Epithelial cell of esophagus (primary cell): ENCODE measurements at places on chromosomes 1 and 21.
A peak's percentile ranks its signal among the peaks of the same experiment; 100 is the strongest.

- DNase-seq, result no peak
These were observed 20.9 kb downstream of the TMEM50B start for GRCh38 chr21:33458861-33459260.

DNA sequence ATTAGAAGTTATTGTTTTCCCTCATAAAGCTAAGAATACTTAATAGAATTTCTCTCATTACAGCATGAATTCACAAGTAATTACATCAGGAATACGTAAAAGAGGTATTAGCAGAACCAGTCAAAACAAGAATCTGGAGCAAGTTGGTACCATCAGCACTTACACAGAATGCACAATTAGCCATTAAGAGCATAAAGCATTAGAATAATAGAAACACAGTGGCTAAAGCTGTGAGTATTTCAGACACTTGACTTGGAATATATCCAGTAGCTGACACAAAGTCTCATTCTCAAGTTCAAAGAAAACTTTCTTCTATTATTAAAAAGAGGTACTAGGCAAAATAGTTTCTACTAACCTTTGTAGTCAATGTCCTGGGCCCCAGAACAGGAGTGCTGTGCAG is 49.6 kb downstream of the KRTAP19-8 start:
- no peak for DNase-seq

- DNase-seq, result peak; percentile 21
These were observed 14.1 kb downstream of the MYOCOS start for GRCh38 chr1:171636141-171636540.

DNA sequence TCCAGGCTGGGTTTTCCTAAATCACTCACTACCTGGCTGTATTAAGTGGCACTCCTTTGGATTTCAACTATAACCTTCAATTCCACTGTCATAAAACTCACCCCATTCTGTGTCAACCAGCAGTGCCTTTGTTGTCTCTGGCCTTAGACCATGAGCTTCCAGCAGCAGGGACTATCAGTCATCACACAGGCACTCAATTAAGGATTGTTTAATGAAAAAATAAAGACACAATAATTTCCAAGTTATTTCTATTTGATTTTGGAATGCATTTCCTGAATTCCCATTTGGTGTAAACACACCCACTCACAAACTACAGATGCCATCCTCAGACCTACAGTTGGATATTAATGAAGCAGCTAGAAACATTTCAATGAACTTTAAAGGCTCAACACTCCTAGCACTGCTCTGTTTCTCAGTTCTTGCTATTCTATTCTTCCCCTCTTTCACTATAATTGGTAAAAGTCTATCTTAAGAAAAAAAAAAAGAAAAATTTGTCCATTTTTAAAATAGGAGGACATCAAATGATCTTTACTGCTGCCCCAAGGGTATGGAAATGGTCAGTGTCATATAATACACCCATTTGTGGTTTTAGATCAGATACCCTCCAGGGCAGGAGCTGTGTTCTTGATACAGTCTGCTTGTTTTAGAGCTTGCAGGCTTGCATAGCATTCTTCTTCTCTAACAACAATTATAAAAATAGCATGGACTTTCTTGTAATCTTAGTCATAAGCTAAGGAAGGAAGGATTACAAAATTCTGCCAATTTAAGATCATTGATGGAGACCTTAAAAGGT is 156.4 kb downstream of the PTGER3 start:
- DNase-seq, result no peak

GRCh38 chr1:82845866-82846265 is 1045.1 kb downstream of the ADGRL2 start:
- peak; percentile 2 for DNase-seq

- peak; percentile 5 for DNase-seq
These were observed 265.7 kb downstream of the PTBP2 start for GRCh38 chr1:96987186-96987703.

DNA sequence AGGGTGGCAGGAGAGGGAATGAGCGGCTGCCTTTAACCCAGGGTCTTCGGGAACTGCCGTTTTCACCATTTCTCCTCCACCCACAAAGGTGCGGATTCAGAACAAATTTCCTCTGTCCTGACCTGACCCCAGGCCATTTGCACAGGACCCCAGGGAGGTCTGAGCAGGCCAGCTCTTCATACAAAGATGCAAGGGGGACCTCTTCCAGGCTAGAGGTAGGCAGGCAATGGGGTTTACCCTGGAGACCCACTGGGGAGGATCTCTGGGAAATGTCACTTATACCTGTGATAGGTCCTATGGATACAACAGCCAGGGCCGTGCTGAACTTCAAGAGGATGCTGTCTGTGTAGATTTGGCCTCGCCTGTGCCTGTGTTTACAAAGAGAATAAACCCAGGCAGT is 89.7 kb upstream of the VAMP3 start:
- DNase-seq, result no peak

DNA sequence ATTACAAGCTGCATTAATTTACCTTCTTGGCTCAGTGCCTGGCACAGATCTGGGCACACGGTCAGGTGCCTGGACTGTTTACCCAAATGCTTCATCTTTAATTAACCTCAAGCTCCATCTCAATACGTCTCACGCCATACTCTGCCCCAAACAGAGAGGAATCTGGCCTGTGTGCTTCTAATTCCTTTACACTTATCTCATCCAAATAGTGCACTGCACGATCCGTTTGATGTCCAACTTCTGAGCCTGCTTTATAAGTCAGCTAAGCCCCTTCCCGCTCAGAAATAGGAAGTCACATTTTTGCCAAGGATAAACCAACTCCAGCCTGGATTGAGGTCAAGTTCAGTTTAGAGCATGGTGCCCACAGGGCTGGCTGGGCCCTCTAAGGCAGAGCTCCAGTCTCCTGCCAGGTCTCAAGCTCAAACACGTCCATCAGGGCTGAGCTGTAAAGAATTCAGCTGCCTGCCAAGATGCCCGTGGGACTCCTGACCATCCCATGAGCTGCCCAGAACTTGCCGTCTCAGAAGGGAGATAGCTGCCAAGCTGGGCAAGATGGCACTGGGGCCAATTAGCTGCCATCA is 233.5 kb downstream of the TRABD2B start:
- peak; percentile 71 for DNase-seq

DNA sequence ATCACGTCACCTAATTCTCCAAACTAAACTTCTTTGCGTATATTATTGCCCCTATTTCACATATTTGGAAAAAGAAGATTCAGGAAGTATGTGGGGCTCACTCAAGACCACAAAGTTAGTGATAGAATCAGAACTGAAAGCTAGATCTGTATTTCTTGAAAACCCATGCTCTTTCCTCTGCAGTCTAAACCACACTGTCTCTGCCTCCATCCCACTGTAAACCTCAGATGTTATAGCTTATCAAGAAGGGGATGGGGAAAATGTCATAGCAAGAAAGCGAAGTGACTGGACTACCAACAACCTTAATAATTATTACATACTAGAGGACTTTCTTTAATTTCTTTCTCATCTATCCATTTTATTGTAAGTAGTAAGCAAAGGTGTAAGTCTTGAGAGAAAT is 257.7 kb upstream of the SGIP1 start:
- no peak for DNase-seq

GRCh38 chr1:61174060-61174795 is 91.9 kb downstream of the NFIA start:
- no peak for DNase-seq

- no peak for DNase-seq
These were observed 1671.1 kb downstream of the MRPL39 start for GRCh38 chr21:23936224-23936623.

DNA sequence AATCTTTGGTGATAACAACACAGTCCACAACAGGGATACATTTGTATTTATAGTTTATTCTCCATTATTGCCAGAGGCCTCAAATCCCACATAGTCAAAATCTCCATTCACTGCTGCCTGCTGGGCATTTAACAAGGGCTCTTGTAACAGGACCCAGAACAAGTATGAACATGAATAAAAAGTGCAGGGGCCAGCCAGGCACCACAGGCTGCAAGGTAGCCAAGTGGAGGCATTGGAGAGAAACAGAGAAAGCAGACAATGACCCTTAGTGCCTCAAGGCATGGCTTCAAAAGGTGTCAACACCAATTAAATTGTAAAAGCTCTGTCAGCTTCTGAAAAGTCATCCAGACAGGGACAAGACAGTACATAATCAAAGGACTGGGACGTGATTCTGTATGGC is 116.8 kb downstream of the ATP6V1G3 start:
- peak; percentile 20 for DNase-seq

DNA sequence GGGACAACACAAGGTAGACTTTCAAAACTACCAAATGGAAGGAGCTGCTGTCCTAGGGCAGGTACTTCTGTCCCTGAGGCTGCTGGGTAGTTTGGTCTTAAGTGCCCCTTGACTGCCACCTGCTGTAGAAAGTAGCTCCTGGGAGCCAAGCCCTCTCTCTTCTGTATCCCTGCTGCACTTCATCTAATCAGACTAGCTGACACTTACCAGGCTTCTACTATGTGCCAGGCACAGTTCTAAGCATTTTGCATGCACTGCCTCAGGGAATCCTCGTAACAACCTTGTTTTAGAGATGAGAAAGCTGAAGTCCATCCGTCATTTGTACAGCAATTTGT is 15.9 kb upstream of the SRSF4 start:
- DNase-seq, result peak; percentile 78

DNA sequence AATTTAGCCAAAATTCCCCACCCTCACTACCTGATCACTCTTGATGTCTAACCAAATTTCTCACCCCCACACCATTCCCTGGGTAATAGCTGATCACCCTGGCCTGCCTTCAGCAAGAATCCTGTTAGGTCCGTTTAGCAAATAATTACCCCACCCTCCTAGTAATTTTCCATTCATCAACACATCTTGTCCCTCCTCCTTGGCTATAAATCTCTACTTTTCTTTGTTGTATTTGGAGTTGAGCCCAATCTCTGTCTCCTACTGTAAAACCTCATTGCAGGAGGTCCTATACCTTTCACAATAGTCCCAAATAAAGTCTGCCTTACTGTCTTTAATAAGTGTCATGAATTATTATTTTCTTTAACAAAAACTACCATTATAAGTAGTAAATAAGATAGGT is 6.9 kb upstream of the PRKAA2 start:
- no peak for DNase-seq

- peak; percentile 31 for DNase-seq
These were observed 9.5 kb downstream of the CD5L start for GRCh38 chr1:157831968-157832626.

DNA sequence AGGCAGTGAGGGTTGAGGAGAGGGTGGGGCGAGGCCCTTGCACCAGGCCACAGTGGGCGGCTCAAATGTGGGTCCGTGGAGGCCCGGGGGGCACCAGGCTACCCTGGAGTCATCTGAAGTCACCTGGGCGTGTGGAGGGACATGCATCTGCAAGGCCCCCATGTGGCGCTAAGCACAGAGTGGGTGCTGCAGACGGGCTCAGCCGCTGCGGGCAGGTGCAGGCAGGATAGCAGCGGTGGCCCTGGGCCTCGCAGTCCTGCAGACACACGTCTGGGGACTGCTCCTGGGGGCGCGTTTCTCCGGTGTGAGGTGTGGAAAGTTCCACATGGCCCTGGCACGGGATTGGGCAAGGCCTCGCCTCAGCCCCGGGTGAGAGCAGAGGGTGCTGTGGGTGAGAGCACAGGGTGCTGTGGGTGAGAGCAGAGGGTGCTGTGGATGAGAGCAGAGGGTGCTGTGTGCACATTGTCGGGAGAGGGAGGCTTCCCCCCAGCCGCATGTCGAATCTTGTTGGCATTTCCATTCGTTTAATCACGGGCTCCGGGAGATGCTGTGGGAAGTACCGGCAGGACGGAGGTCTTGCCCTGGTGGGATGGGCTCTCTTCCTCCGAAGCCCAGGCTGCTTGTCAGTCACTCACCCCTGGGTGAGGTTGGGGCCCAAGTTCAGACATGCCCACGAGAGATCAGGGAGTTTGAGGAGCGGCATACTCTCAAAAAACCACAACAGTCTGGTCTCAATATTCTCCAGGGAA is 46.5 kb downstream of the TP73 start:
- peak; percentile 96 for DNase-seq

- DNase-seq, result no peak
These were observed 135.6 kb upstream of the KCNJ15 start for GRCh38 chr21:38120984-38121855.

DNA sequence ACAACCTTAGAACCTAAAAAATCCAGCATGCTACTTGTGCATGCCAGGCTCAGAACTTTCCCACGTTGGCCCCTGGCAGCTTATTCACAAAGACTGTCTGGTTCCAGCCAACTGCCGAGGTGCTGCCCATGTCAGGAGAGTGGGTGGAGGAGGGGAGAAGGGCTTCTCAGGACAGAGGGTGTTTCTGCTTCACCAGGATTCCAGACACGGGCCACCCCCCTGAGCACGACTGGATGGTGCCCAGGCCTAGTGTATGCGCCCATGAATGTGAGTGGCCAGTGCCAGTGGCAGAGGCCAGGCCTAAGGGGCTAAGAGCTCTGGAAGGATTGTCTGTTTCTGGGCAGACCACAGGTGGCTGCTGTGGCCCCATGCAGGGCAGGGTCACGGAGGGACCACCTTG is 148.2 kb upstream of the COL6A1 start:
- DNase-seq, result no peak

GRCh38 chr1:177799746-177800145 is 170.1 kb downstream of the SEC16B start:
- DNase-seq, result no peak

DNA sequence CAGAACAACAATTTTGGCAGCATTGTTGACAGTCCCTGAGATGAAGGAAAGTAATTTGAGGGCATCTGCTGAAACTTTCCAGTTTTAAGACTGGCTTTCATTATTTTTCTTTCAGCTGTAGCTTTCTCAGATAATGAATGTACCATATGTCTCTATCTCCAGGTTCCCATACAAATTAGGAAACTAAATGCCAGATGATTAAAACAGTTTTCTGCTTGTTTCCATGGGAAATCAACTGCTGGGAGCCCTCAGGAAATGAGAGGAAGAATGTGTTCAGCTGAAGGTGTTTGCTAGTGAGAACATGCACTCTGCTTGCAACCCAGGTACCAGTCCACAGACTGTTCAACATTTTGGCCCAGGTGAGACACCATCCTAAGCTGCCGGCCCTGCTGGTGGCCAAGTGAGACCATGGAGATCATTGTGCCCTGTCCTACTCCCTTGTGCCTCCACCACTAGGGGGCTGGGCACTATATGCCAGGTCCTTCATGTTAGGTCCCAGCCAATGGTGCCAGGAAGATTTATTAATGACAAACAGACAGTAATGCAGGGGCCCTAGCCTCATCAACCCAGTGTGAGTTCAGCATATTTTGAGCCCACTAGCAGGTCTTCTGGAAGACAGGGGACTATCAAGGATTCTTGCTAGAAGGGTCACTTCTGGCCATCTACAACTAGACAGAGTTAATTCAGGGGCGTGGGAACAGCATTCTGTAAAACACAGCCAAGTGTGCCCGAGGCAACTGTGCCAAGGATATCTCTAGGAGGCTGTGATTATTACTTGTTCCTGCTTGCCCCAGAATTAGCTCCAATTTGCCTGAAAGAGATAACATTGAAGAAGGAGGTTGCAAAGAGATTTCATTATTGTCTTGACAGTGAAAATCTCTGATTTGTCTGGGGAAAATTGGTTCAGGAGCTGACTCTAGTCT is 17.0 kb upstream of the LRRC8C start:
- peak; percentile 82 for DNase-seq

GRCh38 chr1:67713057-67713846 is 28.3 kb downstream of the GADD45A start:
- DNase-seq, result peak; percentile 89

- DNase-seq, result no peak
These were observed 26.5 kb upstream of the KHDRBS1 start for GRCh38 chr1:31987135-31987619.
